Fibroblast of villous mesenchyme (primary cell): ENCODE measurements at places on chromosomes 2 and 18. TPM values are rescaled to one million over a fixed set of nuclear protein-coding genes. Genes with fewer than 3 reads are reported as not detected.

GRCh38 chr2:2743164-2743571 is 412.1 kb upstream of the MYT1L start:
- no peak for DNase-seq

TSHZ1 gene
- total RNA-seq, result 11.9 and 13.4 TPM in 2 replicates

DNA sequence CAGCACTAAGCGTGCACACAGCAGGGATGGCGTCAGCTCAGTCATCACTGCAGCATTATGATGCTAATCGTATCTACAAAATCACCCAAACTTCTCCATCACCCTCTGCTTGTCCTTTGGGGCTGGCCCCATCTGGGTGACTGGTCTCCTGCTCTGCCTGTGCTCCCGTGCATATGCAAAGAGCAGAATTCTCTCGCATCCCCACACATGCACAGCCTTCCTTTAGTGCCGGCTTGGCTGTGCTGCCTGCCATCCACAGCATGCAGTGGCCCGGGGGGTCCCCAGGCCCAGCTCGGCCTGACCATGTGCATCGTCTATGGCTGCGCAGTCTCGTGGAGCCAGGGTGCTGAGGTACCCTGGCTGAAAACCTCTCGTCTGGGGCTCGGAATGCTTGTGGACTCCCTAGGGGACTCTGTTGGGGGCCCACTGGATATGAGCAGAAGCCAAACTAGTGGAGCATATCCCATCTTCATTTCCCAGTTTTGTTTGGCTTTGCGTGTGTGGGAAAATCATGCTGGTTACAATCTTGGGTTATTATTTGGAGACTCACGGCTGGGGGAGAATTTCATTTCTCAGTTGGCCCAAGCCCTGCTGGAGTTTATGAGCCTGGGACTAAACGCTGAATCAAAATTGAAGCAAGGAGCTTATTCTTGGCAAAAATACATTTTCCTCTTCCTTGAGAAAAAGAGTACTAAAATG is 70.9 kb upstream of the HS6ST1 start:
- no peak for DNase-seq

GRCh38 chr18:36160959-36161371 is 26.3 kb upstream of the MOCOS start:
- DNase-seq, result no peak

RNF152 gene
- 11.7 and 17.4 TPM in 2 replicates for total RNA-seq

POTEJ gene
- total RNA-seq, result not detected in 2 replicates

- DNase-seq, result no peak
Observed at GRCh38 chr18:69951182-69951581, 3.5 kb upstream of the CD226 start.

FEV gene
- not detected in 2 replicates for total RNA-seq

TMEM178A gene
- 0.43 and 1.3 TPM in 2 replicates for total RNA-seq

DNA sequence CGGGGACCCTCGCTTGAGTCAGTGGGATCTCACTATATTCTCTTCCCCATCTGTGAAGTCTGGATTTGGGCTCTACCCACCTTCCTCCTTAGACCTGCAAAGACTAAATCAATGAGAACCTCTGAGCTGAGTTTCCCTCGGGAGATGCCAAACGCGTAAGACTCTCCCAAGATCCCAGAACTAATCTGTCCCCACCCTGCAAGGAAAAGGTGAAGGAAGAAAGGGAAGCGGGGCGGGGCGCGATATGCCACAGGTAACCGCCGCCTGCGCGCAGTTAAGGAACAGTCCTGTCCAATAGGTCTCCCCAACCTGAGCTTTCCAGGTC is 780 bp downstream of the SRD5A2 start:
- no peak for DNase-seq

DNA sequence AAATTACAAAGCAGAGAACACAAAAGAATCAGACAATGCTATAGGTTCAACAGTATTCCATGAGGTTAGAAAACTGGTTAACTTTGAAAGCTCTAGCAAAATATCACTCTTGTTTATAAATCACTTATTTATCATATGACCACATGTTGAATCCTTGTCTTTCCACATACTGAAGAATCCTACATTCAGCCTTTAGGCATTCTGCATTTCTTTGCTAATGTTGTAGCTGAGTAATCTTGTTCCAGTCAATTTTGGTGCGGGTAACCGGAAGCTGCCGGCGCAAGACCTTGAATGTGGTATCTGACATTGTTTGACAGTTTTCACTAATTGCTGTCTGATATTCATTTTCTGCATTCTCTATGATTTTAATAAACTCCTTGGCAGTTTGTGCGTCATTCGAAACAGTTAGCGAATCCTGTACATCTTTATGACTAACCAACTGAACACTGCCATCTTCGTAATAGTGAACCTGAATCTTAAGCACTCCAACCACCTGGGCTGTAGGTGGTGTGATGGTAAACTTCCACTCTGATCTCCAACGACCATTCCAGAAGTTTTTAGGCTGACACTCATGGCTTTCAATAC is 154.1 kb downstream of the BAZ2B start:
- DNase-seq, result no peak

ZSWIM2 gene
- 0.43 TPM in 1 of 2 replicates, not detected in the other for total RNA-seq

- DNase-seq, result no peak
Observed at GRCh38 chr2:198639580-198639979, 818.2 kb downstream of the SATB2 start.

GRCh38 chr2:14831458-14831857 is 198.9 kb downstream of the LRATD1 start:
- peak; percentile 1 for DNase-seq

TGFA gene
- total RNA-seq, result not detected in 2 replicates

DNA sequence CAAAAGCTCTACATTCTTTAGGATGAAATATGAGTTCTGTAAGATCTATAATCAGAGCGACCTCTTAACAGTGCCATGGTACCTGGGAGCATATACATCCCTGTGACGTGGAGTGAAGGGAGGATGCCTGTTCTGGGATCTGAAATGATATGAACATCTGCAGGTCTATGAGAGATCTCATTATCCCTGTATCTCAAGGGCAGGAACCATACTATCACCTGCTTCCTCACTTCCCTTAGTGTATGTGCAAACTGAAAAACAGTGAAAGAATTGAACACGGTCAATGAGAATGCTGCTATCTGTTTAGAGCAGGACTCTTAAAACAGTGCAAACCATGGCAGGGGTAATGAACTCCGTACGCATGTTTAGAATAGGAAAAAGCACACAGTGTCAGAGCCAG is 364.0 kb downstream of the LPIN1 start:
- DNase-seq, result no peak

DNA sequence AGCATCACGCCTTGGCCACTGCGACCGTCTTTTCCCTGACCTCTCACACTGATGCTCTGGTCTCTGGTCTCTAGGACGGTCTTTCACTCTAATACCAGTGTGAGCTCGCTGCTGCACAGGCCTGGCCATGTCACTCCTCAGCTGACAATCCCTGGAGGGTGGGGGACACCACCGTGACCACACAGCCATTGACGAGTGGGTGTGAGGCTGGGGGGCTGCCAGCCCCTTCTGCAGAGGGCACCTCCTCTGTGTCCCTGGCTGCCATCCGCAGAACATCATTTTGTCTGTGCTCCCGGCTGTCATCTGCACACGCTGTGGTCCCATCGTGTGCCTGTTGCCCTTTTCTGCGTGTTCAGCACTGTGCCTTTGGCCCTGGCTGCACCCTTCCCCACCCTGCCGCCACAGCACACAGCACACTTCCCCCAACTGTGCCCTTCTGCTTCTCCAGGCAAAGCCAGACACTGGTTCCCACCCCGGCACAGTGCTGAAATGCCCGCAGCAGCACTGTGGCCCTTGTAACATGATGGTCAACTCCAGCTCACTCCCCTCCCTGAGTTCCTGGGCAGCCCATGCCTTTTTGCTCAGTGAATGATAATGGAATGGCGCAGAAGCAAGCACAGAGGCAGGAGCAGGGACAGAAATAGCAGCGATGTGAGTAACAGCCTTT is 30.4 kb upstream of the INHBB start:
- no peak for DNase-seq

DNA sequence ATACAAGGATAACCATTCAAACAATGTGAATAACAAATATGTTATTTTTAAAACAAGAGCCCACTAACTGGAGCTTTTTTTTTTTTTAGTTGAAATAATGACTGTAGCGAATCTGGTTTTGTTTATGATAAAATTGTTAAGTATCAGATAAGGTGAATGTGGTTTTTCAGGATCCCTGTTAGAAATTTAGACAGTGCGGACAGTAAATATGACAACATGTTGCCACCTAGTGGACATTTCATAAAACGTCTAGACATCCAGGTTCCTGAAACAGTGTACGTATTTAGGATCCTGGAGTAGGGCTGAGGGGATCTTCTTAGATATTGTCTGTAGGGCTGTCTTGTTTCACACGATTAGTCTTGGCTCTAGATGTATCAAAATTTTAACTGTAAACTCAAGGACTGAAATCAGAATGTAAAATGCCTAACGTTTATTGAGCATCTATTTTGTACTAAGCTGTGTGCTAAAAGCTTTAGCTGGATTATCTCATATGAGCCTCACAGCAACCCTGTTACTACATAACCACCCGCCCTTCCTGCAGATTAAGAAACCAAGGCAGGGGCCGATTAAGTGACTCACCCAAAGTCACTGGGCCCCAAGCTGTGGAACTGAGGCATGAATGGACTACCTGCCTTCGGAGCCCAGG is 23.9 kb upstream of the CCDC68 start:
- peak; percentile 85 for DNase-seq
